ENCODE measurements at places on chromosomes 4 and X. TPM values are rescaled to one million over a fixed set of nuclear protein-coding genes. Genes with fewer than 3 reads are reported as not detected.

Gene PCDH7
- total RNA-seq, result 95.9 TPM

Gene COL25A1
- total RNA-seq, result 9.2 TPM

Gene NMU
- 19.4 TPM for total RNA-seq

Gene CRMP1
- 13.2 TPM for total RNA-seq

Gene ADGRA3
- 27.9 TPM for total RNA-seq

Gene DIPK2B
- total RNA-seq, result not detected

Gene RBM41
- total RNA-seq, result 22.9 TPM

Gene ADAMTS3
- total RNA-seq, result 10.3 TPM

Gene DSPP
- total RNA-seq, result not detected

Gene LYAR
- total RNA-seq, result 18.6 TPM

Gene BANK1
- 2.5 TPM for total RNA-seq

Gene HSFX1
- total RNA-seq, result 1.00 TPM

Gene APLN
- 1.2 TPM for total RNA-seq

Gene GYPB
- not detected for total RNA-seq

Gene GYG2
- total RNA-seq, result 19.7 TPM

Gene TIMP1
- total RNA-seq, result 31.8 TPM

GRCh38 chrX:15215366-15215765 is 54.5 kb downstream of the ASB9 start:
- no peaks in the 10 kb centered on the region for H3K36me3 ChIP-seq
- H3K4me1 ChIP-seq, result no peaks in the 10 kb centered on the region
- no peak overlapping the region for H3K27ac ChIP-seq
- H3K27me3 ChIP-seq, result no peaks in the 10 kb centered on the region
- no peak overlapping the region for H3K4me3 ChIP-seq
- DNase-seq, result no peak

- peaks cover 17% of the 10 kb centered on the region for H3K4me1 ChIP-seq
- DNase-seq, result no peak
- H3K27ac ChIP-seq, result peak overlapping the region; percentile 27
- peak overlapping the region; percentile 16 for H3K4me3 ChIP-seq
These were observed 325.5 kb downstream of the BCOR start for GRCh38 chrX:39772057-39772832.

- H3K27ac ChIP-seq, result no peak overlapping the region
- no peaks in the 10 kb centered on the region for H3K27me3 ChIP-seq
- H3K4me3 ChIP-seq, result no peak overlapping the region
- DNase-seq, result no peak
- H3K36me3 ChIP-seq, result peaks cover 15% of the 10 kb centered on the region
- peaks cover 6% of the 10 kb centered on the region for H3K4me1 ChIP-seq
These were observed 195.7 kb downstream of the ARHGAP10 start for GRCh38 chr4:147927377-147928137.

GRCh38 chr4:146142768-146143167 is 32.8 kb upstream of the LSM6 start:
- H3K27me3 ChIP-seq, result peaks cover 5% of the 10 kb centered on the region
- H3K36me3 ChIP-seq, result no peaks in the 10 kb centered on the region
- H3K4me1 ChIP-seq, result no peaks in the 10 kb centered on the region
- H3K27ac ChIP-seq, result no peak overlapping the region
- no peak for DNase-seq

DNA sequence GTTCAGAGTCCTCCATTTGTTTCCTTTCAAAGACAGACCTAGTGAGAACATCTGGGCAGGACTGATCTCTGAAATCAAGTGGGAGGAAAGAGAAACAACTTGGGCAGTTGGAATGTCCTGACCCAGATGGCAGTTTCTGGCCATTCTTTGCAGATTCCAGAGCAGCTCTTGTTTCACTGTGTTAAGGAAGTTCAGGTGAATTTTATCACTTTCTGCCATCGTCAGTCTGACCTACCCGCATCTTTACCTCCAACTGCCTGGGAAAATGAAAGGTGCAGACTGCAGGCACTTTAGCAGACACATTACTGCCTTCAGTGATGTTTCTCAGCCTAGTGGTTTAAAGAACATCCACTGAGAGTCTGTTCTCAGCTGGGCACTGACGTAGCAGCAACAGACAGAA is 216.2 kb downstream of the CEP135 start:
- no peak overlapping the region for H3K27ac ChIP-seq
- no peaks in the 10 kb centered on the region for H3K4me1 ChIP-seq
- H3K36me3 ChIP-seq, result peaks cover 8% of the 10 kb centered on the region
- H3K27me3 ChIP-seq, result no peaks in the 10 kb centered on the region

- no peaks in the 10 kb centered on the region for H3K4me1 ChIP-seq
- H3K4me3 ChIP-seq, result no peak overlapping the region
- no peak for DNase-seq
These were observed 135.4 kb downstream of the CRLF2 start for GRCh38 chrX:1076871-1077651.

DNA sequence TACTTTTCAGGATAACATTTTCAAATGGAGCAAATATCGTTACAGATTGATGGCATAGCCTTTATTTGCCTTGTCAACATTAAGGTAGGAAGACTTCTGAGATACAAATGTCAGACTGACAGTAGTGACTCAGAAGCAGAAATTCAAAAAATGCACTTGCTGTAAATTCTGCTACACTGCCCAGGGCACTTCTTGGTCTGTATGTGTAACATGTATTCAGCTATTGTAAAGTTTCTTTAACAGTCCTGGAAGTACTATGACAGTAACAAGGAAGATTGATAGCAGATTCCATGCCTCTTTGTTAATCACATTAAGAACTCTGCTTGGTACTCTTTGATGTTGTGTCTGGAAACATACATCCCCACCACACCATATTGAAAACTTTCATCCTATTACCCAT is 69.6 kb upstream of the PCDH18 start:
- no peak overlapping the region for H3K27ac ChIP-seq
- DNase-seq, result no peak
- H3K4me3 ChIP-seq, result no peak overlapping the region
- H3K27me3 ChIP-seq, result no peaks in the 10 kb centered on the region
- H3K4me1 ChIP-seq, result peaks cover 35% of the 10 kb centered on the region

- peaks cover 4% of the 10 kb centered on the region for H3K27me3 ChIP-seq
- H3K4me1 ChIP-seq, result peaks cover 7% of the 10 kb centered on the region
- DNase-seq, result no peak
- no peaks in the 10 kb centered on the region for H3K36me3 ChIP-seq
- peak overlapping the region; percentile 7 for H3K4me3 ChIP-seq
These were observed 358 bp downstream of the FGFBP1 start for GRCh38 chr4:15938182-15938581.

DNA sequence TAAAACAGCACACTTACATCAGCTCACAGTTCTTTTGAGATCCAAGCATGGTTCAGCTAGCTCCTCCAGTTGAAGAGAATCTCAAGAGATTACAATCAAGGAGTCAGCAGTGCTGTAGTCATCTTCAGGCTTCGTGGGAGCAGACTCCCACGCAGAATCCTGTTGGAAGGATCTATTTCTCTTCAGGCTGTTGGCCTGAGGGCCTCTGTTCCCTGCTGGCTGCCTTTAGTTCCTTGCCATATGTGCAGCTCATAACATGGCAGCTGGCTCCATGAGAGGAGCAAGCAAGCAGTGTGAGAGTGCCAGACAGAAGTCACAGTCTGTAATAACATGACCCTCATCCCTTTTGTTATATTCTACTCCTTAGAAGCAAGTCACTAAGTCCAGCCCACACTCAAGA is 168.6 kb downstream of the COX18 start:
- no peak overlapping the region for H3K27ac ChIP-seq
- DNase-seq, result no peak

- DNase-seq, result no peak
- H3K27me3 ChIP-seq, result no peaks in the 10 kb centered on the region
- no peaks in the 10 kb centered on the region for H3K36me3 ChIP-seq
- peaks cover 12% of the 10 kb centered on the region for H3K4me1 ChIP-seq
- no peak overlapping the region for H3K27ac ChIP-seq
These were observed 138.8 kb upstream of the BANK1 start for GRCh38 chr4:101651778-101652177.

DNA sequence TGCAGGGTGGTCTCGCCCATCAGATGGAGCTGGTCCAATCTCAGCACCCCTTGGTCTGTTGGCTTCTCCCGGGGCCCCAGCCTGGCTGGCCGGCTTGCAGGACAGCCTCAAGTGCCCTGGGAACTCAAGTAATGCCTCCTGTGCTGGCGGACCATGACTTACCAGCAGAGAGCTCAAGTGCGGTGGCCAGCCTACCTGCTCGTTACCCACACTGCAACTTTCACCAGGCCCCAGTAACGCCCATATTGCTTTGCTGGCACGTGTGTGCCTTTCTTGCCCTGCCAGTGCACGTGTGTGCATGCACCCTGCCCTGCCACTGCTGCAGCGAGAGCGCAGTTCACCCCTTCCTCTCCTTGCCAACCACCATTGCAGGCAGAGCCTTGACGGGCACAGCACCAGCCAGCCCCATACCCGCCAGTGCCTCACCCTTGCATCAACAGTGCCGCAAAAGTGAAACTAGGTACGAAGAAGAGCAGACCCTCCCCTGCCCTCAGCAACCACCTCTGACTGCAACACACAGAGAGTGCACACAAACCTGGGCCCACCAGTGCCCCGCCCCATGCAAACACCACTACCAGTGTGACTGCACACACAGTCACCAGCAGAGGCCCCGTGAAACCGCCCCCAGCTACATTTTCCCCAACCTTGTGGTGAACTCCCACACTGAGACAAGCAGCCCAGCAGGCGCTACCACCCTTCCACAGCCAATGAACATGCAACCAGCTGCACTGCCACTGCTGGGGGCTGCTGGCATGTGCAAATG is 88.9 kb upstream of the POU3F4 start:
- H3K36me3 ChIP-seq, result no peaks in the 10 kb centered on the region
- no peaks in the 10 kb centered on the region for H3K4me1 ChIP-seq
- no peaks in the 10 kb centered on the region for H3K27me3 ChIP-seq
- no peak overlapping the region for H3K27ac ChIP-seq
- no peak overlapping the region for H3K4me3 ChIP-seq
- no peak for DNase-seq

DNA sequence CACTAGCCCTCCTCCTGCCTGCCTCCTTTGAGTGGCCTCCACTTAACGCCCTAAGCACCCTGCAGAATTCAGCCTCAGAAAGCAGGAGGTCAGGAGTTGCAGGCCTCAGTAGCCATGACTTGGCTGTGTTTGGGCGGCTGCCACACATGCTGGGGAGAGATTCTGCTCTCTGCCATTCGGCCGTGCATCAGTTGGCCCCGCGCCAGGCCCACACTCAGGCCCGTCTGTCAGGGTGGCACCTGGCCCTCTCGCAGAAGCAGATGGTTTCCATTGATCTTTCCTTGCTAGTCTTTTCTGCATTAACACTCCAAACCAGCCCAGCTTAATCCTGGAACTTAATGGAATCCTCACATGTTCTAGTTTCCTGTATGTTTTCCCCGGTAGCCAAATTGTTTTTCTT is 30.7 kb upstream of the ATP6AP2 start:
- DNase-seq, result no peak
- peaks cover 4% of the 10 kb centered on the region for H3K4me1 ChIP-seq
- H3K36me3 ChIP-seq, result no peaks in the 10 kb centered on the region
- no peak overlapping the region for H3K4me3 ChIP-seq
- H3K27ac ChIP-seq, result no peak overlapping the region

DNA sequence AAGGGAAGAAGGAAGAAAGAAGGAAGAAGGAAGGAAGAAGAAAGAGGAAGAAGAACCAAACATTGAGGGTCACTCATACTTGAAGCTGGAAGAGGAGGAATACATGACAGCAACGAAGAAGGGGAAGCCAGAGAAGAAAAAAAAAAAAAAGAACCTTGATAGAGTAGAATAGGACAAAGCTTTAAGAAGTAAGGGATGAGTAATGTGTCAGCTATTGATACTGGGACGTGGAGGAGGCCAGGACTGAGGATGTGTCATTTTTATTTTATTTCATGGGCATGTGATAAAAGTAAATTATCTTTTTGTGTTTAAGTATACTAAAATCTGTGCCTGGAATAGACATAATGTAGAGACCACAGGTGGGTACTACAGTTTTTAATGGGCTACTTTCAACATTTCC is 6.4 kb downstream of the EDA2R start:
- DNase-seq, result no peak
- H3K27ac ChIP-seq, result no peak overlapping the region
- peaks cover 7% of the 10 kb centered on the region for H3K4me1 ChIP-seq
- no peaks in the 10 kb centered on the region for H3K27me3 ChIP-seq
- H3K36me3 ChIP-seq, result peaks cover 4% of the 10 kb centered on the region

DNA sequence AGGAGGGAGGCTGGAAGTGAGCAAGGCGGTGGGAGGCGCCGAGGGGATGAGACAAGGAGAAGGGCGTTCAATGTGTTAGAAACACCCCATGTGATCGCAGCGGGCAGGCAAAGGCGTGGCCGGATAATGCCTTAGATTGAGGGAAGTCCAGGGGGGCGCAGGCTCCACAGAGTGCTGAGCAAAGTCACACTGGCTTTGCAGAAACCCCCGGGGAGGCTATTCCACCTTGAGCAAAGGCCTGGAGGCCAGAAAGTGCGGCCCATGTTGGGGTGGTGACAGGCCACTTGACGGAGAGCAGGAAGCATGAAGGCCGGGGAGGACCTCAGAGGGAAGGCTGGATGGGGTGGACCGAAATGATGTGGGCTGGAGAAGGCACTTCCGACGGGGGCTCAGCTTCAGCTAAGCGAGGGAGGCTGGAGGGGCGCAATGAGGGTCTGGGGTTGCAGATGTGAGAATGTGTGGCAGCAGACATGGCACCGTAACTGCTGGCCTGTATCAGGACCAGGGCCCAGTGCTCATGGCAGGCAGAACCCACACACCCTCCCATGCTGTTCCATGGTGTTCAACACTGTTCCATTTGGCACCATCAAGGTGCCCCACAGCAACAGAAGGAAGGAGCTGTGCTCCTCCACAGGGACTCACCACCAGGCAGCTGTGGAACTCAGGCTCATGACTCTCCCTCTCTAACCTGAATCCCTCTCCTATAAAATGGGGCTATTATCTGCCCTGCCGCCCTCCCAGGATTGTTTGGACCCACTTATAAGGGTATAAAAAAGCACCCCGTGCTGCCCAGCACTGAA is 50.3 kb downstream of the HMX1 start:
- peaks cover 10% of the 10 kb centered on the region for H3K4me1 ChIP-seq

- no peak for DNase-seq
- no peak overlapping the region for H3K27ac ChIP-seq
- H3K4me3 ChIP-seq, result no peak overlapping the region
- H3K4me1 ChIP-seq, result no peaks in the 10 kb centered on the region
- H3K36me3 ChIP-seq, result no peaks in the 10 kb centered on the region
- H3K27me3 ChIP-seq, result no peaks in the 10 kb centered on the region
These were observed 164.4 kb upstream of the CPEB2 start for GRCh38 chr4:14837860-14838259.

- no peaks in the 10 kb centered on the region for H3K27me3 ChIP-seq
- H3K27ac ChIP-seq, result no peak overlapping the region
- DNase-seq, result no peak
- no peak overlapping the region for H3K4me3 ChIP-seq
- H3K36me3 ChIP-seq, result no peaks in the 10 kb centered on the region
These were observed 126.0 kb downstream of the F11 start for GRCh38 chr4:186392017-186392416.

GRCh38 chrX:70969635-70970481 is 39.0 kb upstream of the SLC7A3 start:
- H3K36me3 ChIP-seq, result no peaks in the 10 kb centered on the region
- H3K4me3 ChIP-seq, result no peak overlapping the region
- no peak overlapping the region for H3K27ac ChIP-seq

DNA sequence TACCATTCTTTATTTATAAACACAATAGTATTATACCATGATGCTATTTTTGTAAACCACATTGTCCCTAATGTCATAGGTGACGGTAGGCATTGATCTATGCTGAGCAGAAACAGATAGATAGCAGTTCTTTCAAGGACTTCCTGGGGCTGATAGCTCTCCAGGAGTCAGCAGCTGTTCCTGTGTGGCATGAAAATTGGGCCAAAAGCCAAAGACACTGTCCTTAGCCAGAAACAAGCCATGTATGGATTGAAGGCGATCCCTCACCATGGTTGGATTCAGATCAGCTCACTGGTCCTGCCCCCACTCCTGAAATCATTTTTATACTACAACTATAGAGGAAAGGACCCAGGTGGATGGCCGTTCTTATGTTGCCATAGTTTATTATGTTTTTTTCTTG is 53.6 kb downstream of the DDX60 start:
- no peak overlapping the region for H3K4me3 ChIP-seq
- H3K27me3 ChIP-seq, result no peaks in the 10 kb centered on the region
- peaks cover 4% of the 10 kb centered on the region for H3K4me1 ChIP-seq
- no peak for DNase-seq
